ENCODE measurements at places on chromosomes 1 and 21. TPM values are rescaled to one million over a fixed set of nuclear protein-coding genes. Genes with fewer than 3 reads are reported as not detected.
A peak's percentile ranks its signal among the peaks of the same experiment; 100 is the strongest.

GRCh38 chr1:24926563-24927249 lies 3.4 kb downstream of the RUNX3 start:
- DNase-seq = no peak

GRCh38 chr1:87170157-87170556 lies 158.5 kb upstream of the LMO4 start:
- DNase-seq = no peak

GRCh38 chr21:45460611-45461368 lies 55.8 kb downstream of the COL18A1 start:
- no peak for DNase-seq

GRCh38 chr1:221458447-221459156 lies 283.3 kb downstream of the DUSP10 start:
- no peak for DNase-seq

DNA sequence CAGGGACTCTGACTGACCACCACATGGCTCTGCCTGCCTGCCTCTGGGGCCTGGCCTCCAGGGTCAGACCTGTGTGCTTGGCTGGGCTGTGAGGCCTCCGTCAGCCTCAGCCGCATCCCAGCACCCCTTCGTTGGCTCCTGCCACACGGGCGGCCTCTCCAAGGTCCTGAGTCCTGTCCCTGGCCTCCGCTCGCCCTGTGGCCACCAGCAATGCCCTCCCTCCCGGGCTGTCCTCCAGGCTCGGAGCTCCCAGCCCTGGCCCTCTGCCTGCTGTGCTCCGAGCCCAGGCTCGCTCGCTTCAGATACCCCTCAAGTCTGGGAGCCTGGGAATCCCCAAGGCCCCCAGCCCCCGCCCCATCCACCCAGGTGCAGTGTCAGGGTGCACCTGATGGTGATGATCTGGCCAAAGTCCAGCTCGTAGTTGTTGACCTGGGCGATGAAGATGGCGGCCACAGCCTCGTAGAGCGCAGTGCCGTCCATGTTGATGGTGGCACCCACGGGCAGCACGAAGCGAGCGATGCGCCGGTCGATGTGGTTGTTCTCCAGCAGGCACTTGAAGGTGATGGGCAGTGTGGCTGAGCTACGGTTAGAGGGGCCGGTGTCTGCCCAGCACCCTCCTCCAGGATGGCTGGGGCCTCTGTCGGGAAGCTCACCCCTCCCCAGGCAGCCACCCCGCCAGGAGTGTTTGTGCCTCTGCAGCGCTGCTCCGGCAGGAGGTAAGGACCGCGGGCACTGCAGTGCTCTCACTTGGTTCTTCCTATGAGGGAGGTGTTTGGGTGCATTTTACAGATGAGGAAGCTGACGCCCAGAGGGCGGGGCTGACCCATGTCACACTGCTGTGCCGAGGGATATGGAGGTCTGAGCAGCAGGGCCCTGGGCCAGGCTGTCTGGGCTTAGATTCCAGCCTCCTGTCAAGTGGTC lies 28.5 kb downstream of the PODN start:
- DNase-seq = no peak

- no peak for DNase-seq
Observed at GRCh38 chr1:225980005-225980836, 18.9 kb downstream of the SDE2 start.

- DNase-seq = no peak
Observed at GRCh38 chr21:32946654-32947053, 79.1 kb upstream of the OLIG2 start.

DNA sequence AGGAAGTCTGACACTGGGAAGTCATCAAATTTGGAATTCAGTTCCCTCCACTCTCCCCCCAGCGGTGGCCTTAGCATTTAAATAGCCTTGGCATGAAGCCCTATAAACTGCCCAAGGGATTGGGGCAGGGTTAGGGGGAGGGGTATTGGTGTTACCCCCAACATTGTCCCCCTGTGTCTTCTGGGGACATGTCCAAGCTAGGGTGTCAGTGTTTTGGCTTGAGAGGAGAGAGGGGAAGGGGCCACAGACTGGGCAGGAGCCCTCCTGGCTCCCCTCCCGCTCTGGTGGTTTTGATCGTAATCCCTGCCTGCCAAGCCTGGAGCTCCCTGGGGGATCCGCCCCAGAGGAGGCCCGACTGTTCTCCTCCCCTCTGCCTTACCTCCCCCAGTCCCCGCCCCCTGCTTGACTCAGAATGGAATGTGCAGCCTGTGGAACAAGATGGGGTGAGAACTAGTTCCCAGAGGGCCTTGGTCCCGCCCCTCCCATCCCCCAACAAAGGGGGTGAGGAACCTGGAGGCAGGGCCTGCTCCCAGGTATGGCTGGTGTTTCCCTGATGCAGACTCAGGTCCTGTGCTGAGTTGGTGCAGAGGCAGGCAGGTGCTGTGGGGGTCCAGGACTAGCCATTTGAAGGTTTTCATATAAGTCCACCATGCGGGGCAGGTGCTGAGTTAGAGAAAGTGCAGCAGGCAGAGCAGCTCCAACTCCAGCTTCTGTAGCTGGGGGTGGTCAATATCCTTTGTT lies 7.4 kb downstream of the SOX13 start:
- peak; percentile 60 for DNase-seq

DNA sequence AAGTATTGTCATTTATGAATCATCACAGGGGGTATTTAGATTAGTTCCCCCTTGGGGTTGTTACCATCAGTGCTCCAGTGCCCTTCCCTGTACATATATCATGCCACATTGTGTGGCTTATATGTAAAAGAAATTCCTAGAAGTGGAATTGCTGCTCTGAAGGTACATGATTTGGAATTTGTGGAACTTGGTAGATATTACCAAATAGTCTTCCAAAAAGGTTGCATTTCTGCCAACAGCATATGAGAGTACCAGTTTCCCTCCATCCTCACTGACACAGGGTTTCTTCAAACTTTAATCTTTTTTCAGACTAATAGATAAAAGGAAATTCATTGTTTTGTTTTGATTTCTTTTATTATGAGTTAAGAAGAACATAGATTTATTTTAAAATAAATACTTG lies 41.3 kb downstream of the AKNAD1 start:
- DNase-seq = no peak

GRCh38 chr1:112798292-112798691 lies 83.2 kb upstream of the PPM1J start:
- DNase-seq = no peak

- DNase-seq = no peak
Observed at GRCh38 chr1:216921866-216922265, 198.6 kb upstream of the ESRRG start.

DNA sequence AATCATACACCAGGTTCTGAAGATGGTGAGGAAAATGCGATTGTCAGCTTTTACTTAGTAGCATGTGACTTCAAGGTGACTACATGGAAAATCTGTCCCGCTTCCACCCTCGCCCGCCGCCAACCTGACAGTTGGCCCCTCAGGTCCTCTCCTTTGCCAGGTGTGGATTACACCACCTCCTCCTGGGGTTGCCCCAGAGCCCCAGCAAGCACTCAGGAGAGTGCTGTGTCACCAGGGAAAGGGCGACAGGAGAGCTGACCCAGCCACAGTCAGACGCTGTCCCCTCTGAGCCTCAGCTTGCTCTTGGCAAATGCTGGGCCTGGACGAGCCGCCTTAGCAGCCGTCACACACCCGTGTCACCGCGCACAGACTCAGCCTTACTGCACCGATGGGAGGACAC lies 17.9 kb downstream of the PTTG1IP start:
- no peak for DNase-seq

DNA sequence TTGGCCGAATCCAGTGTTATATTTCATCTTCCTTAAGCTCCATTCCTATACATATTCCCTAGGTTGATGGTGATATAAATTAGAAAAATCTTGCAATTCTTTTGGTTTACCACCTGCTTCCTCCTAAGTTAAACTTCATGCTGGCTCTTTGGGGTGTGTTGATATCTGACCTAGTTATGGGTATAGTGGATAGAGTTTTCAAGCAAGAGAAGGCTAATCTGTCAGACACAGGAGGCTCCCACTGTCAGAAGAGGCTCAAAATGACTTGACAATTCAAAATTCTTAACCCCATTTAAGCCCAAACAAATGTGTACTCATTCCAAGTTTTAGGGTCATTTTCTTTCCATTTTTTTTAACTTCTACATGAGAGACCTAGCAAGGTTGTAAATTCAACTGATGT lies 8.5 kb upstream of the SLC35D1 start:
- no peak for DNase-seq

DNA sequence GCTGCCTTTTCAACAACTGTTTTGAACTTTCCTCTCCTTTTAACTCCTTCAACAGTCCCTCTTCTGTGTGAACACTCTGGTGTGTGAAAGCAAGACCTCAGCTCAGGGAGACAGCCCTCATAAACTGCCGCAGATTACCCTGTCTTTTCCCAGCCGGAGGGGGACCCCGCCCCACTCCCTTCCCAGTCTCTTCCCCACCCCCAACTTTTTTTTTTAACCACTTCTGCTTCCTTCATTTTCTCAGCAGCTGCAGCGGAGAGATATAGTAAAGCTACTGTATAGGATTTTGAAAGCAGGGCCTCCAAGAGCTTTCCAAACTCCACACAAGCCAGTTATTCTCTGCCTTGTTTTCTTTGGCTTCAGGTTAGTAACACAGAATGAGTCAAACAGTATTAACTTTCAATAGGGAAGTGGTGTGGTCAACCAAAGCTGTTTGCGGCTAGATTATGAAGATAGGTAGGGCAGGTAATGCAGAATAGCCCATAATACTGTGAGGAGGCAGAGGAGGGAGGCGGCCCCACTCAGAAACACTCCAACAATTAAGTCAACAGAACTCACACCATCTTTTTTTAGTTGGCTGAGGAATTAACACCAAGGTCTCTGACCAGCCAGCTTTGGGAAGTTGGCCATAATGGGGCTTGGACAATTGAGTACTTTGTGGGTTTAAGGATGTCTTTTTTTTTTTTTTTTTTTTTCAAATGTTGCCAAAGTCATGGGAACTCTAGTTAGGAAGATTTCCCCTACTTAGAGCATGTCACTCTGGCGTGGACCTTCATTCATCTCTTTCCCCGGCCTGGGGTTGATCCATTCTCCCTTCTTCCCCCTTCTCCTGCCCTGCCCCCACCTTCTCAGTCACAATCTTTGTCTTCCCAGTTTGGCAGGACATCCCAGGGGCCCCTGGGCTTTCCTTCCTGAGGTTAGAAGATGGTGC lies 177.0 kb downstream of the CLIC6 start:
- DNase-seq = no peak

The YY1AP1 gene
- total RNA-seq = 40.8 TPM

The ILF2 gene
- total RNA-seq = 122 TPM

The FAM131C gene
- 0.24 TPM for total RNA-seq

The OR10K2 gene
- not detected for total RNA-seq

The WDR64 gene
- not detected for total RNA-seq

The SLAMF9 gene
- total RNA-seq = not detected

The HAPLN2 gene
- total RNA-seq = not detected

The CDC73 gene
- 63.2 TPM for total RNA-seq

The DYNLT5 gene
- total RNA-seq = not detected

The WDTC1 gene
- total RNA-seq = 32.4 TPM

The SV2A gene
- 15.3 TPM for total RNA-seq
